Mesothelial cell of epicardium (in vitro differentiated cells): ENCODE measurements at places on chromosomes 4 and X. TPM values are rescaled to one million over a fixed set of nuclear protein-coding genes. Genes with fewer than 3 reads are reported as not detected.

- H3K27me3 ChIP-seq = no peaks in the 10 kb centered on the region
- no peak overlapping the region for H3K27ac ChIP-seq
- DNase-seq = no peak
- H3K4me3 ChIP-seq = no peak overlapping the region
- H3K36me3 ChIP-seq = no peaks in the 10 kb centered on the region
- H3K4me1 ChIP-seq = no peaks in the 10 kb centered on the region
These were observed 2024.0 kb downstream of the PCDH7 start for GRCh38 chr4:32744211-32744610.

GRCh38 chrX:103536732-103537131 is 17.4 kb upstream of the RAB40A start:
- H3K27me3 ChIP-seq = no peaks in the 10 kb centered on the region
- no peaks in the 10 kb centered on the region for H3K36me3 ChIP-seq
- peaks cover 10% of the 10 kb centered on the region for H3K4me1 ChIP-seq
- no peak for DNase-seq
- H3K27ac ChIP-seq = no peak overlapping the region

- no peak overlapping the region for H3K27ac ChIP-seq
- peaks cover 34% of the 10 kb centered on the region for H3K4me1 ChIP-seq
- no peak overlapping the region for H3K4me3 ChIP-seq
- no peak for DNase-seq
These were observed 477.0 kb downstream of the INPP4B start for GRCh38 chr4:142369141-142369540.

DNA sequence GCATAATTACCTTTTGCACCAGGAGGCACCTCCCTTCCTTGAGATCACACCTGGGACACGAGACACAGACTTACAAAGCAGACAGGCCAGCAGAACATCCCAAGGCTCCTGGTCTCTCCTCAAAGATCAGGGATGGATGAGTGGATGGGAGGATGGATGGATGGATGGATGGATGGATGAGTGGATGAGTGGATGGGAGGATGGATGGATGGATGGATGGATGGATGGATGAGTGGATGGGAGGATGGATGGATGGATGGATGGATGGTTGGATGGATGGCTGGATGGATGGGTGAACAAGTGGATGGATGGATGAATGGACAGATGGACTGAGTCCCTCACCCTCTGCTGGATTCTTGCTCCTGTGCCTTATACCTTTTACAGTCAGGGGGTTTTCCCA is 364.0 kb downstream of the BCOR start:
- DNase-seq = no peak
- no peak overlapping the region for H3K27ac ChIP-seq
- no peak overlapping the region for H3K4me3 ChIP-seq
- H3K36me3 ChIP-seq = no peaks in the 10 kb centered on the region
- peaks cover 1% of the 10 kb centered on the region for H3K27me3 ChIP-seq

- no peak overlapping the region for H3K4me3 ChIP-seq
- H3K27me3 ChIP-seq = no peaks in the 10 kb centered on the region
- no peaks in the 10 kb centered on the region for H3K4me1 ChIP-seq
- no peak overlapping the region for H3K27ac ChIP-seq
These were observed 200.2 kb downstream of the SMARCA1 start for GRCh38 chrX:129323115-129323514.

Gene ADH7
- total RNA-seq = not detected in 3 replicates

Gene ENPEP
- total RNA-seq = 11.9 to 15.3 TPM (median 13.4 TPM) in 3 replicates

Gene SLC16A2
- 14.8 to 15.2 TPM (median 15.0 TPM) in 3 replicates for total RNA-seq
